ENCODE measurements at places on chromosomes 12 and 14.
A peak's percentile ranks its signal among the peaks of the same experiment; 100 is the strongest.

DNA sequence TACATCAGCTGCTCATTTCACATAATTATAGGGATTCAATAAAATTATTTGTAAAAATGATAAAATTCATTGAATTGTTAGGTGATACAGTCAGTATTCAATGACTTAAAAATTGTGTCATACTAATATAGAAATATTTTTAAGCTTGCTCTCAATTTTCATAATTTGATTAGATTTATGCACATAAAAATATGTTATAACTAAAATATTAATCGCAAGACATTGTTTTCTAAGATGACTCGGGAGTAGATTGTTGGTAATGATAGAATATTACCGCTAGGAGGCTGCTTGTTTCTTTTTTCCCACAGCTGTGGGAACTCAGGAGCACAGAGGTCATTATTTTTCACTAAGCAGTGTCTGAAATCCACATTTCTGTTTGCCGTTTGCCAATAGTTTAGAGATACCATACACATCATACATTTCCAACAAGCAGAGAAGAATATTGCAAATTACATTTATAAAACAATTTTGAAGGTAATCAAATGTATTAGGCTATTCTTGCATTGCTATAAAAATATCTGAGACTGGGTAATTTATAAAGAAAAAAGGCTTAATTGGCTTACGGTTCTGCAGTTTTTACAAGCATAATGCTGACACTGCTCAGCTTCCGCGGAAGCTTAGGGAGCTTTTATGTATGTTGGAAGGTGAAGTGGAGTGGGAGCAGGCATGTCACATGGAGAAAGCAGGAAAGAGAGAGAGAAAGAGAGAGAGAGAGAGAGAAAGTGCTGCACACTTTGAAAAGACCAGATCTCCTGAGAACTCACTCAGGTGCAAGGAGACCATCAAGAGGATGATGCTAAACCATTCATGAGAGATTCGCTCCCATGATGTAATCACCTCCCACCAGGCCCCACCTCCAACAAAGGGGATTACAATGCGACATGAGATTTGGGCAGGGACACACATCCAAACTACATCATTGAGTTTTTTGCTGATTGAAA, 9.2 kb downstream of the CD69 start:
- peak; percentile 17 for DNase-seq

- DNase-seq: no peak
These were observed 341.3 kb upstream of the FBXO33 start for GRCh38 chr14:39773387-39774126.

DNA sequence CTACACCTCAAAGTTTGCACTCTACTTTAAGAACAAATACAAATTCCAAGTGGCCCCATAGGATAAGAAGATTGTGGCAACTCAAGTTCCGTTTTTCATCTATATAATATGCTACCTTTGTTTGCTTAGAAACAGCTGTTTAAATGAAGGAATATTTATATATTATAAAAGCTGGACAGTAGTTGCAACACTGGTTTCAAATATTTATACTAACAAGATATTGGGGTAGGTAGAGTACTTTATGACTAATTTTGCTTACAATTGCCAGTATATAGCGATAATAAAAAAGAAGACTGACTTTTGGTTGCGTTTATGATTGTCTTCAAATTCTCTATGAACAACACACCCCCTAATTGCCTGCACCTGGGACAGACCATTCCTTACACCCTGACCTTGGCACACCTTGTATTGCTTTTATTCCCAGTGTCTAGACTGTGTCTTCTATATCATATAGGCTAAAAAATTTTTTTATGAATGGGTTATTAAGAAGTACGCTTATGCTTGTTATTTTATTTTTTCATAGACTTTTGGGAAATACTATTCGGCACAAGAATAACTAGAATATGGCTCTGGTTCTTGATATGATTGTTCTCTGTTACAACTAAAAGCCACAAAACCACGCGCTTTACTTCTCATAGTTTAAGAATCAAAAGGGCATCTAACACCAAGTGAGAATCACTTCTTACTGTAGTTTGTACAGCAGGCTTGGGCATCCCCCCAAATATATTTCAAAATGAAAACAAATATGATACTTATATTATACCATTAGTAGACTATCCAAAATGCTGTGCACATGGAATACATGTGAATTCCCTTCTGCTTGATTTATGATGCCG, 455.4 kb upstream of the DCN start:
- DNase-seq: no peak

- DNase-seq: peak; percentile 47
These were observed 923 bp downstream of the STAT2 start for GRCh38 chr12:56358836-56359532.

DNA sequence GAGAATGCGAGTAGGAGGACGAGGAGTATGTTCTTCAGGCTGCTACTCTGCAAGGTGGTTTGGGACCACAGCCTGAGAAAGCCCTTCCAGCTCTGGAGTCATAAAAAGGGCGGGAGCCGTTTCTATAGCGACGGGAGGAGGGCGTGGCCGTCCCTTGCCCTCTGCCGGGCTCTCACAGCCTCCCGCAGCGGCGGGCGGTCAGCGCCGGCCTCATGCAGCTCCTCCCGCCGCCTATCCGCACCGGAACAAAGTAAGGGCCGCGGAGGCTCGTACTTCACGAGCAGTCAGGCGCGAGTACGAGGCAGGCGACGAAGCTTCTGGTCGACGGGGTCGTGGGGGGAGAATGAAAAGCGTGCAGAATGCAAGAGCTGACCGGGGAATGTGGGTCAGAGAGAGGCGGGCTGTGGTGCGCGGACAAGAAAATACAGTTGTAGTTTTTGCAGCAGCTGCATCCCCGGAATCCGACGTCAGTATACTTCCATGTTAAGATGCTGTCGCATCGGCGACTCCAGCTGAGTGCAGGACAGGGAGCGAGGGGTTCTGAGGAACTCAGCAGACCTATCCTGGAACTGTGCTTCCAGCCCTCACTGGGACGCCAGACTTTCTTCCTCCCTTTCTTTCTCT, at the start of gene DYRK4:
TSS of gene DYRK4 (plus strand) at position 175 of the 624 bp plus-strand sequence. CDS start at position 213, 38 bp downstream.
- no peak for DNase-seq

DNA sequence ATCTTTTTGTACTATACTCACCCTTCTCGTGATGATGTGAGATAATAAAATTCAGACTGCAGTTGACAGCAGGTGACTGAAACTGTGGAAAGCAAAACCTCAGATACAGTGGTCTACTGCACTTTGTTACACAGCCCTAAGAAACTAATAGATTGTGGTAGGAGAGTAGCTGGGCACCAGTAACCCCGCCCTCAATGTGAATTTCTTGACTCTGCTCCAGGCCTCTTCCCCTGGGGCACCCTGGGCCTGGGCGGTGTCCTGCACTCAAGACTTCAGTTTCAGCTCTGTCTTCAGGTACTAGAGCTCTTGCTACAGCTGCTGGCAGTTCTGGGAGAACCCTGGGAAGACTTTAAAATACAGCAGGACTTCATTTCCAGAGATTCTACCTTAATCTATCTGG, 197.6 kb upstream of the AVPR1A start:
- no peak for DNase-seq

DNA sequence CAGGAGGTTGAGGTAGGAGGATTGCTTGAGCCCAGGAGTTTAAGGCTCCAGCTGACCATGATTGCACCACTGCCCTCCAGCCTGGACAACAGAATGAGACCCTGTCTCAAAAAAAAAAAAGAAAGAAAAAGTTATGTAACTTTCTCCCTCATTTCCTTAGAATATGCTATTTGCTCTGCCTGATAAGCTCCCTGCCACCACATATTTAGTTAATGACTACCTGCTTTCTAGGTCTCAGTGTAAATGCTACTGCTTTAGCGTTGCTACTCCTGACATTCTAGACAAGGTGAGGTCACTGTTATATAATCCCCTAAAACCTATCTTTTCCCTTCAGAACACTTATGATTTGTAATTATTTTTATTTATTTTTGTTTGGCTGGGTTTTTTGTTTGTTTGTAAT, 86.3 kb upstream of the AMN1 start:
- no peak for DNase-seq

DNA sequence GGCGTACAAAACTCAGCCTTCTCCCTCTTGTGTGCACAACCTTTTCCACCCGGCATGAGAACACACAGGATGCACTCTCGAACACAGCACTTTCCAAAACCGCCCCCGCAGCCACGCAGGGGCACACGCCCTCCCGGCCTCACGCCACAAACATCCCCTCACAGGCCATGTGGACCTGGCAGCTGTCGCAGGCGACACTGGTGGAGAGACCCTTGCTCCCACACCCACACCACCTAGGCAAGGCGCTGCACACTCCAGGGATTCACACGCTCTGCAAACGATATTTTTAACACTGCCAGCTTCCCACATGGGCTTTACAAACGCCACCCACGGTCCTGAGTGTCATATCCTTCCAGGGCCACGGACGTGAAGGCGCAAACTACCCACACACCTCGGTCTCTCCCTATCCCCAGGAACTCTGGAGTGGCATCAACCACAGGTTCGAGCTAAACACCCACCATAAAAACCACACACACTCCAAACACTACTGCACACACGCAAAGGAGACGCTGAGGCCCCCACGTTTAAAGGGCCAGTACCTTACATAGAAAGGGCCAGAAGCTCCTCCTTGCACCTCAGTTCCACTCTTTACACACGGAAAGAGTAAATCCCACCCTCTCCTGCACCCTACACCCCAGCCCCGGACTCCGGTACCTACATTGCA, 12.4 kb upstream of the ITGB7 start:
- no peak for DNase-seq

DNA sequence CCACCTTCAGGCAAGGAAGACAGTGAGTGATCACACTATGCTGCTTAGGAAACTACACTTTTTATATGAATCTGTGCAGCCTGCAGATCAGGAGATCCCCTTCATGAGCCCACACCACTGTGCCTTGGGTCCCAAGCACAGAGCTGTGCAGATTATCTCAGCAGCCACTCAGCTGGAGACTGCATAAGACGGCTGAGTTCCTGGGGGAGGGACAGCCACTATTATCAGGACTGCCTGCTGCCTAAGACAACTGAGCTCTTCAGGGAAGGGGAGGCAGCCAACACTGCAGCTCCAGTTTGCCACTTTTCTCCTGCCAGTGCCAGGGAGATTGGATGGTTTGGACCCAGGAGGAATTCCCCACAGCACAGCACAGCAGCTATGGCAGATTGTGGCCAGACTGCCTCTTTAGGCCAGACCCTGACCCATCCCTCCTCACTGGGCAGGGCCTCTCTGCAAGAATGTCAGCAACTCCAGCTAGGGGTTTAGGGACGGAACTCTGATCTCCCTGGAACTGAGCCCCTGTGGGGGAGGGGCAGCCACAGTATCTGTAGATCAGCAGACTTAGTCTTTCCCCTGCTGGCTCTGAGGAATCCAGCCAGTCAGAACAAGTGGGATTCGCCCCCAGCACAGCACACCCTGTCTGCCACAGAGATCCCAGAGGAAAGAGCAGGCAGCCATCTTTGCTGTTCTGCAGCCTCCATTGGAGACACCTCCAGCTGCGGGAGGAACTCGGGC, 141.3 kb downstream of the KLHL28 start:
- no peak for DNase-seq

DNA sequence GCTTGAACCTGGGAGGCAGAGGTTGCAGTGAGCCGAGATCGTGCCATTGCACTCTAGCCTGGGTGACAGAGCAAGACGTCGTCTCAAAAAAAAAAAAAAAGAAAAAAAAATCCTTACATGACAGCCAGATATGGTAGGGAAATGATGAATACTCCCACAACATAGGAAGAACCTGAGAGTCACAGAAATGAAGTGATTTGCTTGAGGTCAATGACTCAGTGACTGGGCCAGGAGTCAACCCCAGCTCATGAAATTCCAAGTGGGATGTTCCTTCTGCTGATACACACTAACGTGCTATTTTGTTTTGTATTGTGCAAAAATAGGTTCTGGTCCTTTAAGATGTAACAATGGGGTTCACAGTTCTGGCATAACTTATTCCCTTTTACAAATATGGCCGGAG, 9.0 kb downstream of the RHOF start:
- peak; percentile 93 for DNase-seq

GRCh38 chr12:44076871-44077270, 241.0 kb downstream of the TMEM117 start:
- DNase-seq: no peak

- DNase-seq: no peak
These were observed 26.2 kb upstream of the NPFF start for GRCh38 chr12:53533471-53533870.

- DNase-seq: no peak
These were observed 51.2 kb downstream of the TEAD4 start for GRCh38 chr12:3010214-3010930.

GRCh38 chr12:103109861-103110260, 152.4 kb downstream of the ASCL1 start:
- no peak for DNase-seq

DNA sequence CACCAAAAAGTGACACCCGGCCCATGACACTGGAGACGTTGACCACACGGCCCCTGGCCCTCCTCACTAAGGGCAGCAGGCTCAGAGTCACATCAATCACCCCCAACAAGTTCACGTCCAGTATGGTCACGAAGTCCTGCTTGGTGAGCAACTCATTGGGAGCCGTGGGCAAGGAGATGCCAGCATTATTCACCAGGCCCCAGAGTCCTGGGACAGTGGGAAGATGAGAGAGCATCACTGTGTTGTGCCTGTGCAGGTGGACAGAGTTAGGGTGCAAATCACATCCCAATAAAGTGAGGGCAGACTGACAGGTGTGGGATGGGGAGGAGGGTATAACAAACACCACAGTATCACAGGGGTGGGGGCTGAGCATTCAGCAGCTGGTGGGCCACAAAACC, 2.5 kb downstream of the RDH16 start:
- no peak for DNase-seq

DNA sequence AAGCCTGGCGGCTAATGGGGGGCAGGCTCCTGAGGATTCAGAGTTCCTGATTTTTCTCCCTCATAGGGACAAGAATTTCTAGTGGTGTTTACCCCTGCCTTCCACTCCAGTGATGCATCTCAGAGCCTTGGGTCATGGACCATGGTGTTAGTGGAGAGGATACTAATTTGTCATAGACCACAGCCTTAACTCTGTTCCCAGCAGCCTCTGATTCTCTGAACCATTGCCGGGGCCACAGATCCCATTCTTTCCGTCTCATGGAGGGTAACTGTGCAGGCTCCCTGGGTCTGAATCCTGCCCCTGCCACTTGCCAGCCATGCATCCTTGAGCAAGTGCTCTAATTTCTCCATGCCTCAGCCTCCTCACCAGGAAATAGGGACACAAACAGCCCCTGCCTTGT, 55.1 kb downstream of the RPH3A start:
- no peak for DNase-seq

- no peak for DNase-seq
These were observed 51.1 kb upstream of the EIF5 start for GRCh38 chr14:103282932-103283331.

DNA sequence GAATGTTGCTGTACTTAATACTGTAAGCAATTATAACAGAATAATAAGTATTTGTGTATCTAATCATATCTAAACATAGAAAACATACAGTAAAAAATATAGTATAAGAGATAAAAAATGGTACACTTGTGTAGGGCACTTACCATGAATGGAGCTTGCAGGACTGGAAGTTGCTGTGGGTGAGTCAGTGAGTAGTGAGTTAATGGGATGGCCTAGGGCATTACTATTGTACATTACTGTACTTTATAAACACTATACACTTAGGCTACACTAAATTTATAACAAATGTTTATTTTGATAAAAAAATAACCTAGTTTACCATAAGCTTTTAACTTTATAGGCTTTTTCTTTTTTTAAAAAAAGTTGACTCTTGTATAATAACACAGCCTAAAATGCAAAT, 1071.2 kb upstream of the SEL1L start:
- no peak for DNase-seq

Data from A172 (cell line).